Melanocyte of skin (primary cell): ENCODE measurements at places on chromosomes 12 and 14. TPM values are rescaled to one million over a fixed set of nuclear protein-coding genes. Genes with fewer than 3 reads are reported as not detected.

The GZMB gene
- total RNA-seq: 0.31 TPM in 1 of 2 replicates, not detected in the other

The MMP14 gene
- 336 and 337 TPM in 2 replicates for total RNA-seq

The ATN1 gene
- total RNA-seq: 10.3 and 13.3 TPM in 2 replicates

The COX8C gene
- total RNA-seq: not detected in 2 replicates

The SERPINA9 gene
- total RNA-seq: not detected in 2 replicates

The SLC25A21 gene
- 0.36 and 0.69 TPM in 2 replicates for total RNA-seq

The CCDC175 gene
- total RNA-seq: not detected in 2 replicates

The FOXA1 gene
- not detected in 2 replicates for total RNA-seq

The PRKD1 gene
- 20.3 and 25.4 TPM in 2 replicates for total RNA-seq

The ANKRD33 gene
- total RNA-seq: not detected in 2 replicates

The RTL1 gene
- not detected in 2 replicates for total RNA-seq

The GPR84 gene
- not detected in 2 replicates for total RNA-seq

The SCNN1A gene
- total RNA-seq: under 0.01 TPM in 1 of 2 replicates, not detected in the other

The GPR135 gene
- total RNA-seq: 0.69 and 3.6 TPM in 2 replicates

The PLA2G1B gene
- not detected in 2 replicates for total RNA-seq

The B4GALNT1 gene
- total RNA-seq: 1.9 and 4.7 TPM in 2 replicates

The WSCD2 gene
- total RNA-seq: under 0.01 TPM in 1 of 2 replicates, not detected in the other

The SLC5A8 gene
- 0.15 and 0.67 TPM in 2 replicates for total RNA-seq

The STAT2 gene
- total RNA-seq: 712 and 773 TPM in 2 replicates

The MMP17 gene
- total RNA-seq: 109 and 167 TPM in 2 replicates

The RNF212B gene
- total RNA-seq: 0.34 TPM in 1 of 2 replicates, not detected in the other

The CBLN3 gene
- 0.33 and 0.46 TPM in 2 replicates for total RNA-seq

The GUCY2C gene
- not detected in 2 replicates for total RNA-seq
